Hematopoietic multipotent progenitor cell treated with erythropoietin and hydrocortisone succinate and interleukin-3 and kit ligand, for 4 days (in vitro differentiated cells): ENCODE measurements at places on chromosomes 1 and 21.

- peak; percentile 67 for DNase-seq
Measured at GRCh38 chr1:32775640-32776337, 41.4 kb downstream of the YARS1 start.

DNA sequence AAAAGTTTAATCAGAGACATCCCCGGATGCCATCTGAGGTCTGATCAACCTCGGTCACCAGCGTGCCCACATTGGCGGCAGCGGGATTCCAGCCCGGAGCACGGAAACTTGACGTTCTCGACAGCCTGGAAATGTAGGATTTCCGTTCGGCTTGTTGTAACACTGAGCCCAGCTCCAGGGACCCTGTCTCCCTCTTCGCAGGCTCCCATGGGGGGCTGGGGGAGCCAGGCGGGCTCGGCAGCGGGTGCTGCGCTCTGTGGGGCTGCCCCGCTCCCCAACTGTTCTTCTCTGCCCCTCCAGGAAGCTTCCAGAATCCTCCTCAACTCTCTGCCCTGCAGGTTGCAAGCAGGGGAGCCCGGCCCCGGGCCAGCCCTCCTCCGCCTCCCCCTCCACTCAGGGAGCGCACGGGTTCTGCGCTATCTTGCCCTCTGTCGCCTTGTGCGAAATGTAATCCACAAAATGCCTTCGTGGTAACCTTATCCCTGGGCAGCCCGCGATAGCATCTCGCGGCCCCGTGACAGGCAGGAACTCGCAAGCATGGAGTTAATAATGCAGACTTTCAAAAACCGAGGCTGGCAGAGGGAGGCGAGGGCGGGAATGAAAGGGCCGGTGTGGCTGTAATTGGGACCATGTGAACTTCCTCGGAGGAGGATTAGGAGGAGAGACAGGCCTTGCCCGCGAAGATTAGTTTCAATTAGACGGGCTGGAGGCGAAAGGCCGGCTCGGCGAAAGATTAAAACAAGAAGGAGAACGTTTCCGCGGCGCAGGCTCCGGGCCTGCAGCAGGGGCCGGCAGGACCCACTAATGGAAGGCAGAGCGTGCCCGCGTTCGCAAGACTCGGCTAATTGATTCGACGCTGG lies 53.9 kb upstream of the TTC34 start:
- DNase-seq, result no peak

GRCh38 chr1:10339815-10340214 lies 59.0 kb upstream of the PGD start:
- peak; percentile 59 for DNase-seq

- DNase-seq, result peak; percentile 85
Measured at GRCh38 chr1:182147136-182147820, 85.8 kb upstream of the ZNF648 start.

- DNase-seq, result no peak
Measured at GRCh38 chr1:59755069-59755685, 59.6 kb upstream of the HOOK1 start.

DNA sequence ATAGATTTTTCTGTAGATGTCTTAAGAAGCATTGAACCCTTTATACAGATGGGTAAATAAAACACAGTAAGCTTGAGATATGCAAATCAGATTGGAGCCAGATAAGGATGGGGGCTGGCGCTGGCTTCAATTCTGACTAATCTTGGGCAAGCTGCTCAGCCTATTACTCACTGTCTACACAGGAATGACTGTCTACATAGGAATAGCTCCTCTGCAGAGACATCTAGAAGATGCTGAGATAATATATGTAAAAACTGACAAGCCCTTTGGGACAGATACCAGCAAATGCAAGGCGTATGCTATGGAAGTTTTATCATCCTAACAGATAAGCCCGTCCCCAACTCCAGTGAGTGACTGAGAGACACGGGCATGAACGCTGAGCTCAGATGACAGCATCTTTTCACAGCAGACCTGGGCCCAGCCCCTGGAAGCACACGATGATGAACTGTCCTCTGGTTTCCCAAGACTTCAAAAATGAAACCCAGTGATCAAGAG lies 1.7 kb downstream of the CLDN14 start:
- no peak for DNase-seq

- peak; percentile 79 for DNase-seq
Measured at GRCh38 chr1:154386643-154387352, 18.3 kb upstream of the IL6R start.

DNA sequence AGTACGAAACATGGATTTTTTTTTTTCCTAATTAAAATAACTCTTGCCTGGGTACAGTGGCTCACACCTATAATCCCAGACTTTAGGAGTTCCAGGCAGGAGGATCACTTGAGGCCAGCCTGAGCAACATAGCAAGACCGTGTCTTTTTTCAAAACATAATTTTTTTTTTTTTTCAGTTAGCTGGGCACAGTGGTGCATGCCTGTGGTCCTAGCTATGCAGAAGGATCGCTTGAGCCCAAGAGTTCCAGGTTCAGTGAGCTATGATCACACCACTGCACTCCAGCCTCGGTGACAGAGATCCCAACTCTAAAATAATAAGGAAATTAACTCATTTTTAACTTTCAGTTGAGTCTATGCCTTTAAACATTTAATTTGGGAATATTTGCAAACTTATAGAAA lies 170.1 kb downstream of the NEK7 start:
- DNase-seq, result no peak

GRCh38 chr1:230749150-230749549 lies 2.0 kb downstream of the CAPN9 start:
- DNase-seq, result no peak
